ENCODE measurements at places on chromosomes 3 and 15.

DNA sequence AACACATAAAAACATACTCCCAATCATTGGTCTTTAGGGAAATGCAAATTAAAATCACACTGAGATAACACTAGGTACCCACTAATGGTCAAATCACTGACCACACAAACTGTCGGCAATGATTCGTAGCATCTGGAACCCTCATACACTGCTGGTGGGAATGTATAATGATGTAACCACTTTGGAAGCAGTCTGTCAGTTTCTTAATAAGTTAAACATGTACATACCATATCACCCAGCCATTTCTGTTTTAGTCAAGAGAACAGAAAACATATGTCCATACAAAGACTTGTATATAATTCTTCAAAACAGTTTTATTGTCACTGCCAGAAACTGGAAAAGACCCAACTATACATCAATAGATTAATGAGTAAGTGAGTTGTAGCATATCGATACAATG lies 63.3 kb upstream of the LRRC3B start:
- no peak for DNase-seq

GRCh38 chr3:10194328-10195071 lies 29.8 kb downstream of the IRAK2 start:
- no peak for DNase-seq

DNA sequence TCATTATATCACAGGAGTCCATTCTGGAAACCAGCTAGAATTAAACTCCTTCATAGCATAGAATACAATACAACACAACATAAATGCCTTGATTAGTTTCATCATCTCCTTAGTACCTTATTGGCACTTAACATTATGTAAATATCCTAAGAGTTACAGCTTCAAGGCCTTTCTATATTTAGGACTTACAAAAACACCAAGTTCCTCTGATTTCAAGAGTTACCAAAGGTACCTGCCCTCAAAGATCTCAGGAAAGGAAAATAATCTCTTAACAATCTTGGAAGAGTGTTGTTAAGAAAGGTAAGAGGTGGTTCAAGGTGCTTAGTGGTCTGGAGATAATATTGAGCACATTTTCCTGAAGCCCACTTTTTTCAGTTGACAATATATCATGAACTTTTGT lies 477.7 kb downstream of the IGSF11 start:
- DNase-seq: no peak

DNA sequence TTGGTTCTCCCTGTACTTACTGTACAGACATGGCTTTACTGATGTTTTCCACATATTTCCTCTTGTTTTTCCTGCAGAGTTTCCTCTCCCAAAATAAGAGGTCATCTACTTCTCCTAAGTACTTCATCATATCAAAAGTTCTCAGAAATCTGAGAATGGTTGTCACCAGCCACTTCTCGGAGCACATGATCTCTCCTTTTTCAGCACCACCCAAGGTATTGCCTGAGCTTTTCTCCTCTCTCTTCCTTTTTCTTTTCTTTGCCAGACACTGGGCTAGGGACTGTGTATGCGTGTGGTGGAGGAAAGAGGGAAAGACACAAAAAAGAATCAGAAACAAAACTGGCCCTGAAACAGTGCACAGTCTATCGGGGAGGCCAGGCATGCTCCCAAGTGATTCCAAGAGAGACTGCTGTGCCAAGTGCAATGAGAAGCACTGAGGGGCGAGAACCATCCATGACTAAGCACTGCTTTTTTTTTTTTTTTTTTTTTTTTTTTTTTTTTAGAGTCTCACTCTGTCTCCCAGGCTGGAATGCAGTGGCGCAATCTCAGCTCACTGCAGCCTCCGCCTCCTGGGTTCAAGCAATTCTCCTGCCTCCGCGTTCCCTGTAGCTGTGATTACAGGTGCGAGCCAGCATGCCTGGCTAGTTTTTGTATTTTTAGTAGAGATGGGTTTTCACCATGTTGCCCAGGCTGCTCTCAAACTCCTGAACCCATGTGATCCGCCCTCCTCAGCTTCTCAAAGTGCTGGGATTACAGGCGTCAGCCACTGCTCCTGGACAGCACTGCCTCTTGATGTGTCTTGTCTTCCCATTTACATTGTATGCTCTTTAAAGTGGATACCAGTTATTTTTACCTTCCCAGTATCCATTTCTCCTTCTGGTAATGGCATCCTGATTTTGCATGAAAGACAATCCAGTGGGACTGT lies 194.0 kb upstream of the FEZF2 start:
- DNase-seq: peak; percentile 87

- DNase-seq: peak; percentile 23
Measured at GRCh38 chr15:75639191-75639708, 774 bp downstream of the IMP3 start.

GRCh38 chr3:13932578-13933295 lies 52.9 kb upstream of the WNT7A start:
- no peak for DNase-seq

- DNase-seq: no peak
Measured at GRCh38 chr3:47681016-47681415, 100.7 kb downstream of the SMARCC1 start.

GRCh38 chr3:58299839-58300516 lies 6.1 kb upstream of the RPP14 start:
- peak; percentile 80 for DNase-seq

DNA sequence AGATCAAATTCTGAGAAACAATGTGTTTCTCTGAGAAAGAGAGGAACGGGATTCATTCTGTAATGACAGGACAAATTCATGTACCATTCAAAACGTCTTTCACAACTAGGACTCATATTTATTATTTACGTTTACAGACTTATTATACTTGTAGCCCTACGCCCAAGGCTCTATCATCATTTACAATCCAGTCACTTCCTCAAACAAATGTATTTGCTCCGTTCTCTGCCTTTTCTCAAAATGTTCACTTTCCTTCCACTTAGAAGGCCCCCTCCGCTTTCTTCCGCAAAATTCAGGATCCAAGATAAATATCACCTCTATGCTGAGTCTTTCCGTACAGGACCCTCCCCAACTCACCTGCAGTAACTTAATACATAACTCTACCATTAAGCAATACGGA lies 745 bp downstream of the RSL24D1 start:
- DNase-seq: peak; percentile 5

- no peak for DNase-seq
Measured at GRCh38 chr15:92773340-92773739, 117.8 kb upstream of the FAM174B start.

DNA sequence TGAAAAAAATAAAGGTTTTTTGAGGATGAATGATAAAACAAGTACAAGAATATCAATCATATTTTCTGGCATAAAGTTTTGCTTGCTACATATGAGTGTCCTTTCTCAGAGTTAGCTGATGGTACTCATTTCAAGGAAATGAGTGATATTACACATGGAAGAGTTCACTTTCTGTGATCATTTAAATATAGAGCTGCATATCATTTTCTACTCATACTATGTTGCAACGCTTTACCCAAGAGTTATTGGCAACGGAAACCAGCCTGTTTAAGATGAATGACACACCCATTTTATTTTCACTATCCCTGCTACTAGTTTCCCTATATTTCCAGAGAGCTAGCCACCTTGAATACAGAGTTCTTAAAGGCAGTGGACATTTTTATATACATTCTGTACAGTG lies 35.4 kb upstream of the RBMS3 start:
- peak; percentile 26 for DNase-seq

- DNase-seq: peak; percentile 93
Measured at GRCh38 chr3:32177702-32178198, 60.7 kb upstream of the CMTM8 start.

GRCh38 chr3:16305111-16305541 lies 40.1 kb downstream of the OXNAD1 start:
- no peak for DNase-seq

GRCh38 chr15:41855261-41855961 lies 16.8 kb downstream of the PLA2G4B start:
- no peak for DNase-seq

DNA sequence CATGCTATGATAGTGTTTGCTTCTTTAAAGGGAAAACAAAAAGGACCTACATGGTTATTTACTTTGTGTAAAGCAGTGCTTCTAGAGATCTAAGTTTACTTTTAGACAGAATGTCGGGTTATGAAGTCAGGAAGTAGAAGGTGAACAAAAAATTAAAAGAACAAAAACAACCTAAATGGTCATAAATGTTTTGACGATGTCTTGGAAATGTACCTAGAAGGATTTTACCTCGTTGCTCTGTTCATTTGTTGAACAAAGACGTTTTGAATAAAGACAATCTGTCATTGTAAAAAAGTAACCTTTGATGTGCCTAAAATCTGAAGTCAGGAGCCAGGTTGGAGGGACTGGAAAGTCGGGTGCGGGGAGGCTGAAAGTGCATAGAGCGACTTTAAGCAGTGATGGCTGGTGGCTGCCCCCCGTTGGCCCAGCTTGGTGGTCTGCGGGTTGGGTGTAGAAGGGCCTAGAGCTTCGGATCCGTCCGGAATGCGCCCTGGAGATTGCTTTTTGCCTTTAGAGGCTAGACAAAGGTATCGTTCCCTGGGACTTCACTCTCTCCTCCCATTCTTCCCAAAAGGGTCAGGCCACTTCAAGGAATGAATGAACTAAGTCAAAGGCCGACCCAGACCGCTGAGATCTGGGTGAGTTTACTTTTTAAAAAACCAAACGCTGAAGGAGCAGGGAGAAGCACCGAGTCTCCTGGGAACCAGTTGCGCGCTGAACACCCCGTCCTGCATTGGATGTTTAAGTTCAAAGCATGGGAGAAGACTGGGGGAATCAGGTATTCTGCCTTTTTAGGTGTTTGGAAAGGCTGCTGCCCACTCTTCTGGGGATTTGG lies 2.1 kb downstream of the SOX14 start:
- DNase-seq: no peak

GRCh38 chr15:34514251-34514670 lies 69.2 kb downstream of the GOLGA8B start:
- no peak for DNase-seq

DNA sequence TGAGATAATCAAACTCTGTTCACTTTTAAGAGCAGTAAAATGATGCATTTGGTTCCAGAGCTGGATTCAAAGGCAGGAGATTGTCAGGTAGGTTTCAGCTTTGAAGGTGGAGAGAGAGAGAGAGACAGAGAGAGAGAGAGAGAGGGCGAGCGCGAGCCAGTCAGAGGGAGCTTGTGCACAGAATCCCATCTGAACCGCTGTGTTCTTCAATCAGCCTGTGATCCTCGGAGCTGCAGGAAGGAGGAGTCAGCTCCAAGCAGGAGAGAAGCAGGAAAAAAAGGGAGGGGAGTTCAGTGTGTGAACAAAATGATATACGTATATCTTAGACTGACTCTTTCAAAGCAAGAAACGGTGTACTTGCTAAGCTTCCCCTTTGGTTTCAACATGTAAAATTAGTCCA lies at the start of gene GPR149:
TSS of gene GPR149 (minus strand) at position 177 of the 400 bp plus-strand sequence. CDS start 575 bp downstream, outside the sequence.
- DNase-seq: peak; percentile 56

- DNase-seq: no peak
Measured at GRCh38 chr3:143604402-143605185, 243.7 kb downstream of the SLC9A9 start.

GRCh38 chr15:42206406-42206805 lies 1.7 kb downstream of the VPS39 start:
- DNase-seq: no peak

DNA sequence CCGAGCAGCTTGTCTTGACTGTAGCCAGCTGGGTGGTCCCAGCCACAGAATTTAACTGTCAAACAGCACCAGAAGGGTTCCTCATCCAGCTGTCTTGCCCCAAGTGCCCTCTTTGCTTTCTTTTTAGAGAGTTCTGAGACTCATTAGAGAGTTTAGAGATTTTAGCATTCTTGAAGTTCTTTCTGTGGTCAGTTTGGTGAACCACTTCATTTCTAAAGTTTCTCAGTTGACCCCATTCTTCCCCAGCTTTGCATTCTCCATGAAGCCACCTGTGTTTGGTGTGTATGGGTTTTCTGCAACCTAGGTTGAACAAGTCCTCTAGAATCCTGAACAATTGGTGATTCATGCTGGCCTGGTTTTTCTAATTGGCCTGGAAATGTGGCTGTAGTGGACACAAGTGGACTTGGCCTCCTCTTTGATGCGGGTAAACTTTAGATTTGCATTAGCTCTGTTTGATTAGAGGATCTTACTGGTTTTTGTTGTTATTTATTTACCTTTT lies 33.7 kb downstream of the FLNB start:
- DNase-seq: peak; percentile 51

- no peak for DNase-seq
Measured at GRCh38 chr3:54600441-54601204, 327.2 kb downstream of the LRTM1 start.

All from cardiac fibroblast (primary cell).